ENCODE measurements at places on chromosomes 5 and 9.
A peak's percentile ranks its signal among the peaks of the same experiment; 100 is the strongest.

DNA sequence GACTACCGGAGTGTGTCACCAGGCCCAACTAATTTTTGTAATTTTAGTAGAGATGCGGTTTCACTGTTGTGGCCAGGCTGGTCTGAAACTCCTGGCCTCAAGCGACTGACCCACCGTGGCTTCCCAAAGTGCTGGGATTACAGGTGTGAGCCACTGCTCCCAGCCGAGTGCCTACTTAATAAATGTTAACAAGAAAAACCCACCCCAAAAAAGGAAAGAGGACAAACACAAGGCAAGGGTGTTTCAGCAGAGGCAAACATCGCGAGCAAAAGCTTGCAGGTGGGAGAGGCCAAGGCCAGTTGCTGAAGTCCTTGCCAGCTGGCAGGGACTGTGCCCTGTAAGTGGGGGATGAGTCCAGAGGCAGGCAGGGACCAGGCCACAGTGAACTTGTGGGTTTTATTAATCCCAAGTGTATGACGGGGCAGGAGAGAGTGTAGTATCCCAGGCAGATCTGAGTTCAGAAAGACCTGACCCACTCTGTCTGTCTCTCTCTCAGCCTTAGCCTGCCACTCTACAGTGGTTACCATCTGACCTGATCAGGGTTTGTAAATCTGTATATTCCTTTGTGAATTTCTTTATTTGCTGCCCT is 6.4 kb upstream of the FPGS start:
- DNase-seq, result peak; percentile 90

GRCh38 chr5:175840050-175840841 is 31.1 kb upstream of the CPLX2 start:
- no peak for DNase-seq

- DNase-seq, result no peak
Measured at GRCh38 chr9:14578030-14578429, 115.2 kb downstream of the ZDHHC21 start.

DNA sequence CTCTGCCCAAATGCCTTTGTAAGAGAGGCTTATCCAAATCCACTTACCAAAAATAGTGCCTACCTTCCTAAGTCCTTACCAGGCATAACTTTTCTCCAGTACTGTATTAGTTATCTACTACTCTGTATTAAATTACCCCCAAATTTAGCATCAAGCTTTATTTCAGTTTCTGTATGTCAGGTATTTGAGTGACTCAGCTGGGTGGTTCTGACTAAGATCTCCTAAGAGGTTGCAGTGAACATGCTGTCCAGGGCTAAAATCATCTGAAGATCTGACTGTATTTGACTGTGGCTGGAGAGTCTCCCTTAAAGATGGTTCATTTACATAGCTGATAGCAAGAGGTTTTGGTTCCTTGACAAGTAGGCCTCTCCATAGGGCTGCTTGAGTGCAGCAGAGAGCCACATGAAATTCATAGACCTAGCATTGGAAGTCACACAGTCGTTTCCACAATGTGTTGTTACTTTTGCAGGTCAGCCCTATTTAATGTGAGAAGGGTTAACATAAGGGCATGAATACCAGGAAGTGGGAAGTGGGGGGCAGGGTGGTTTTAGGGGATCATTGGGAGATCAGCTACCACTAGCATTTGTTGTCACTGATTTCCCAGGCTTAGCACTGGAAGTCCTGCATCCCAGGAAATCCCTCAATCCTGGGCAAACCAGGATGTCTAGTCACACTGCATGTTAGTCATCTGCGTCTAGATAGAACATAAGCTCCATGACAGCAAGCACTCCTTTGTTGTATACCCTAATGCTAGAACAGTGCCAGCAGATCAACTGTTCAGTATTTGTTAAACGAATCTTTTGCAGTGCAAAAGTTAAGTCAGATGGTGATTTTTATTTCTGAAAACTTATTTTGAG is 2.0 kb upstream of the ZNF622 start:
- no peak for DNase-seq

- no peak for DNase-seq
Measured at GRCh38 chr5:39209924-39210323, 9.4 kb downstream of the FYB1 start.

GRCh38 chr5:30845194-30845593 is 348.3 kb upstream of the CDH6 start:
- DNase-seq, result no peak

- no peak for DNase-seq
Measured at GRCh38 chr9:19281801-19282200, 51.3 kb downstream of the DENND4C start.

DNA sequence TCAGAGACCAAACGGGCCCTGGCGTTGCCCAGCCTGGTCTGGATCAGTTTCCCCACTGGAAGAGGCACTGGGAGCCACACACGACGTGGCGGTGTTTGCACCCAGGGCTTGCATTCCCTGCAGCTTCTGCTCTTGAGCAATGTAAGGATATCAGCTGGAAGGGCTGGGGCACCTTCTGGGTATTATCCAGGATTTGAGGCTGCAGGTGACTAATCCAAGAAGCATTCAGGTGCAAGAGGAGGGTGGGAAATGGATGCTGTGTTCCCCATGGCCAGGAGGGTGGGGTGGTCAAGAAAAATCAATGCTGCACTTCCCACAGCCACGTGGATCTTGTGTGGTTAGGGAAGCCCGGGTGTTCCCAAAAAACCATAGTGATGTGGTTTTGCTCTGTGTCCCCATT is 430.9 kb downstream of the IRX2 start:
- no peak for DNase-seq

DNA sequence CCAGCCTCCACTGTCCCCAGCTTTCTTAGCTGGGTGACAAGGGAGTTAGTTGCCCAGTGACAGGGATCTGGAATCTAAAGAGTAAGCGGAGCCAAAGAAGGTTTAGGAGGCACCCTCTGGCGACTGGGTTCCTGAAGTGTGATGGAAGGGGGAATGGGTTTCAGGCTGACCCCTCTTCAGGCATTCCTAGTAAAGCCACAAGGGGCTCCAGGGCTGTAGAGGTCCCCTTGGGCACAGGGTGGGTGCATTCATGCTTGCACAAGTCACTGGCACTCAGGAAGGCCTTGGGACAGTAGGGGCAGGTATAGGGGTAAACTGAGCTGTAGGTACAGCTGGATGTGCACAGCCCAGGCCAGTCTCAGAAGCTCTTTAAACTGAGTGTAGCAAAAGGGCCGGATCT is 74.2 kb downstream of the CPLANE1 start:
- DNase-seq, result no peak

DNA sequence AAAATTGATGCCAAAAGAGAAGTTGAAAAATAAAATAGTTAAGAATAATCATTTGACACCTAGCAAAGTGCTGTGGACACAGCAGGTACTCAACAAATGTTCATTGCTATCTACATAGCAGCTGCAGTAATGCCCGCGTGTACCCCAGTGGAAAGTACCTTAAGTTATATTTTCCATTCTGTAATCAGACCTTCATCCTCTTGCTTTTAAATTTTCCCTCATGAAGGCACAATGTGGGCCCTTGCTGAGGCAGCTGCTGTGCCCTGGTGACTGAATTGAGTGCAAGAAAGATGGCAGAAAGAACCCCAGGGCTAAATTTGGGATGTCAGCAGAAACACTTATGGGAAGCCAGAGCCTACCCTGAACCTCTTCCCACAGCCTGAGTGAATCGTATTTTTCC is 65.9 kb downstream of the CYFIP2 start:
- DNase-seq, result no peak

DNA sequence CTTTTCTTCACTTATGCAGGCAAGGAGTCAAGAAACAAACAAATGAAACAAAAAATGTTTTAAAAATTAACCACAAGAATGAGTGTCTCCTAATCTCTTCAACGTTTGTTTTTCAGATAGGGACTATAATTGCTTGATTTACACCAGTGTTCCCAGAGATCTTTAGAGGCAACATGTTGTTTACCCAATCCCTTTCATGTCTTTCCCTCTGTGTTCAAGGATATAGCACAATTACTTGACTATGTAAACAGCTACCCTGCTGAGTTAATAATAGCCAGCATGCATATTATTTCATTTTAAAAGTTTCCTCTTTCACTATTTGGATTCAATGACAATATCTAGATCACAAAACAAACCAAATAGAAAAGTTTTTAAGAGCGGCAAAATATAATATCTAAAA is 25.1 kb upstream of the SHISAL2B start:
- DNase-seq, result no peak

DNA sequence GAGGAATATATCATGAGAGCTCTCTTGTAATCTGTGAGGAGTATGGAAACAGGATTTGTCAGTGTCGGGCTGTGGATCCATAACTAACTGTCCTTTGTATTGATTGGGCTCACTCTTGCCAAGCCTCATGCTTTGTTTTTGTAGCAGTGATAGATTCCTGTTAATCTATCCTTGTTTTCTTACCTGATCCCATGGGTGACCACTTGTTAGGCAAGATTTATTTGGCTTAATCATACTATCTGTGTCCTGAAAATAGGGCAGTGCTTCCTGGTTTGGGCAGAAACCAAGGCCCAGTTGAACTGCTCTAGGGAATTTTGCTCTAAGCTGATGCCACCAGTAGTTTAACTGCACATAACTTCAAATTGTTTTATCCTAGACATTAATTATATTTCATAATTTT is 6.1 kb downstream of the NDFIP1 start:
- no peak for DNase-seq

GRCh38 chr9:105639936-105640335 is 22.3 kb upstream of the TAL2 start:
- no peak for DNase-seq

DNA sequence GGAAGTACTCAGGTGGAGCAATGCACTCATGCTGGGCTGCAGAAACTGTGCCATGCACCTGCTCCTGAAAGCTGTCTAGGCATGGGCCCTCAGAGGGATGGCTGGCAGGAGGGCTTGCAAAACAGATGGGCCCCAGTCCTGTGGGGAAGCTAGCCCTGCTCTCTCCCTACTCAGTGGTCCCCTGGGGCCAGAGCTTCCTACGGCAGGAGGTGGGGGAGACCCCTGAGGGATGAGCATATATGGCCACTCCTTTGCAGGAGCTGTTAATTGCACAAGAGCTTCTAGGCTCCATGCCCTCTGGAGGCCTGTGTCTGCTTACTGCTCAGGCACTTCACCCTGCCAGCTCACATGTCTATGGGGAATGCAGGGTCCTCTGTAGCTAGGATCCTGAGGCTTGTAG is 545.3 kb upstream of the PTPRD start:
- DNase-seq, result no peak

DNA sequence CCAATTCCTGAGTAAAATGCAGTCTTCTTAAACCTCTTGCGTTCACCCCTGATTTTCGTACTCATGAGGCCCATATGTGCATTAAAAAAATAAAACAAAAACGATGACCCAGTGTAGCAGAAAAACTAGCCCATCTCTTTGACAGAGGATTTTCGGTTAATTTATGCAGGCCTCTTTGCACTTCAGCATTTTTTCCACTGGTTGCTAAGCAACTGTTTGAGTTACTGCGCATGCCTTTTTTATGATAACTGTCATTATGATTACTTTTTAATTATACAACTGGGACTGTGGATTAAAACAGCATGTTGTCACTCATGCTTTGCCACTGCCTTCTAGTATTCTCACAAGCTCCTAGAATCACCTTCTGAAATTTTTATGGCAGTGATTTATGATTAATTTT is 165.0 kb downstream of the SMARCA2 start:
- DNase-seq, result no peak

GRCh38 chr5:96331681-96332361 is 101.2 kb downstream of the PCSK1 start:
- DNase-seq, result no peak

GRCh38 chr9:127318651-127319167 is 54.1 kb downstream of the GARNL3 start:
- no peak for DNase-seq

- no peak for DNase-seq
Measured at GRCh38 chr9:127351182-127352166, 45.5 kb upstream of the SLC2A8 start.

DNA sequence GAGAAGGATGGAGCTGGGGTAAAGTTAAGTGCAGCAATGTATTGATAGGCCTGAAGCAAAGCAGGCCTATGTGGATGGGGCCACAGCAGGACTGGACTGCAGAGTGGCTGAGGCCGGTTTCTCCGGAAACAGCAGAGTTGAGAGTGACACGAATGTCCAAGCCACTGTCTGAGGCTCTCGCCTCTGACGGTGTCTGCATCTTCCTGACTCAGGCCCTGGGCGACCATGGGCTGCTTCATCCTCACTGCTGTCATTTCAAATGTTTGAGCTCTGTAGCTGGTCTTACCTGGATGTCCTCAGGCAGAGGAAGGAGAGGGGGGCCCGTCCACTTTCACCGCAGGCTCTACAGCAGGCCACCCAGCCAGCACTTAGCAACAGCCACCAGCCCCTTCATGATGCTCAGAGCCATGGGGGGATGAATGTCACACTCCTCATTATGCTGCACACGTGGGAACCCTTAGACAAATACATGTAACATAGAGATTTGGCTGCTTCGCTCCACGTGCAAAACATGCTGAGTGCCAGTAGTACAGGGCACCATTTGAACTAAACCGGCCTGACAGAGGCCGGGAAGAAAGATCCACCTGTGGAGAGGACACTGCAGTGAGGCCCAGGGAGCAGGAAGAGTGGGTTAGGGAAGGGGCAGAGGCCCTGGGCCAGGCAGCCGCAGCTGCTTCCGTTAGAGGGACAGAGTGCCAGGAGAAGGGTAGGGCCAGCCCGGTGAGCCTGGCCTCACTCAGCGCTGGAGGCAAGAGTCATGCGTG is 31.7 kb upstream of the NXNL2 start:
- DNase-seq, result no peak

- no peak for DNase-seq
Measured at GRCh38 chr9:95224376-95225019, 93.0 kb downstream of the FANCC start.

- DNase-seq, result no peak
Measured at GRCh38 chr9:88580961-88581360, 46.0 kb downstream of the NXNL2 start.

GRCh38 chr5:25009063-25009462 is 364.3 kb upstream of the CDH10 start:
- no peak for DNase-seq

GRCh38 chr5:179763215-179763945 is 30.4 kb upstream of the LTC4S start:
- no peak for DNase-seq

DNA sequence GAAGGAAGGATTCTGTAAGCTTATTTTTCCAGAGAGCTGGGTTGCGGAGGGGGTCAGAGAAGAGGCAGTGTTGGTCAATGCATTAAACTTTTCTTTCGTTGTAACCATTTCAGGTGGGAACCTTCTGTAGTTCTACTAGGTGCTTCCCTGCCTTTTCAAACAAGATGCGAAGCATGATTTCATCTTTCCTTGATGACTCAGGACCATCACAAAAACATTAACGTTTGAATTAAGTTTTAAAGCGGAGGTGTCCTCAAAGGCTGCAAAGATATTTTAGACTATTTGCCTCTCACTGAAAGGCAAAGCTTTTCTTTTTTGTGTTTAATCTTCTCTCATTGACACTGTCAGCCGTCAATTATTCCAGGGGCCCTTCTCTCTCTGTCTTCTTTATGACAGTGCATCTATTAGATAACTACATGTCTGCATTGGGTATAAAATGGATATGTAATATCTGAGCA is 26.3 kb upstream of the FAT2 start:
- no peak for DNase-seq

DNA sequence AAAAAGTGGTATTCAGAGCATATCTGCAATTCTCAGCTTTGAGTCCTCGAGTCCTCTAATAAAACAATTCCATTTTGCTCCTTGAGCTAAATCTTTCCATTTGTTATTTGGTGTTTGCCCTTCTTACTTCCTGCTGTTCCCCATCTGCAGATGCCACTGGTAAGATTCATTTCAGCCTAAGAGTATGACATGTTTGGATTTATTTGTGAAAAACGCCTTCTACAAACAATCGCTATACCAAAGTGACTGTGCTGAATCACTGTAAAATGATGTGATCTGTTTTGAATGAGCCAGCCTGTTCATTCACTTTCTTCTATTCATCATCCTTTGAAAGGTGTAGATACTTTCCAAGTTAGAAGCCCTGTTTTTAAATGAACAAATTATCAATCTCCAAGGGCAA is 27.7 kb downstream of the KCTD16 start:
- DNase-seq, result no peak
